ENCODE measurements at places on chromosomes 3 and 15.

DNA sequence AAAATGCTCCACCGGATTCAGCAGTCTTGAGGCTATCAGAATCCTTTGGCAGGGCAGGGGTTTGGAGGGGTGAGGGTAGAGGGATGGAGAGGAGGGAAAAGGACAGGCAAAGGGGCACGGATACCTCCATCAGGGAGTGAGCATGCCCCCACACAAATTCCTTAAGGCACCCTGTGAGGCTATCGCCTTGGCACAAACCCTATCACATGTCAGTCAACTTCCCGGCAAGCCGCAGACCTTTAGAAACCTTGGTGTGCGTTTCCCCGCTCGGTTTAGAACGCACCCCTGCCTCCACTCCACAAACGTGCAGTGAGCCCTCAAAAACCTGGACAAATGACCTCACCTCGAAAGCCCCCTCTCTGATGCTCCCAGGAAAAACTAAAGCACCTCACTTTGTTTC lies 422 bp upstream of the SETMAR start:
- DNase-seq: no peak

DNA sequence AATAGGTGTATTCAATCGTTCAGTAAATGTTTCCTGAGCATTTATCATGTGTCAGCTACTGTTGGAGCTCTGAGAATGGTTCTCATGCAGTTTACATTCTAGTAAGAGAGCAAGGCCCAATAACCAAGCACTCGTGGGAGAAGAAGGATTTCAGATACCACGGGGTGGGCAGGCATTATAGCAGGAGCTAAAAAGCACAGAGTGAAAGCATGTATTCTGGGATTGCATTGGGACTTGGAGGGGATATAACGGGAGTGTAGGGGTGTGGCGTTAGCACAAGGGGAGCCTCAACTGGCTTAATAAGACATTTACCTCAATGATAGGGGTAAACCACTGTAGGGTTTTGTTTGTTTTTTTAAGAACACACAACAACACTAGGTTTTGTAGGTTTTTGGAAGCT lies 1.6 kb upstream of the SIAH2 start:
- no peak for DNase-seq

DNA sequence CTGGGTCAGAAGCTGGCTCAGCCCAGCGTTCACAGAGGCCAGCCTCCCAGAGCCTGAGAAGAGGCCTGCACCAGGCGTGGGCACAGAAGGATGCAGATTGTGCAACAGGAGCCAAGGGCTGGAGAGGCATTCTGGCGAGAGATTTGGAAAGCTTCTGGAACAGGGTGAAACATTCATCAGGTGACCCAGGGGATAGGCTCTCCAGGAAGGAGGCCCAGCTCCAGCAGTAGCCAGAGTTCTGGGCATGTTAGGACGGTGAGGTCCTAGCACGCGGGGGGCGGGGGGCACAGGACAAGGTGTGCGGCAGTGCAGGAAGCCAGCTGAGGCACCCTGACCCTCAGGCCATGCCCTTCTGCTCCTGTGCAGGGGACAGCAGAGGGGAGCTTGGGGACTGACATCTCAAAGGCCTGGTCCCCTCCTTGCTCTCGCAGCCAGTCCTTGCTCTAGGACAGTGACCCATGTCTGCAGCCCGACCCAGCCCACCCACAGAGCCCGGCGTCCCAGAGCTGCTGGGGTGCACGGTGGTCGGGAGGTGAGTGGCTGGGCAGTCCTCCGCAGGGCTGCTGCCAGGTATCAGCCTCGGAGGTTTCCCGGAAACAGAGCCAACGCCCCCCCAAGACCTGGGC lies 111.7 kb upstream of the KLF13 start:
- no peak for DNase-seq

DNA sequence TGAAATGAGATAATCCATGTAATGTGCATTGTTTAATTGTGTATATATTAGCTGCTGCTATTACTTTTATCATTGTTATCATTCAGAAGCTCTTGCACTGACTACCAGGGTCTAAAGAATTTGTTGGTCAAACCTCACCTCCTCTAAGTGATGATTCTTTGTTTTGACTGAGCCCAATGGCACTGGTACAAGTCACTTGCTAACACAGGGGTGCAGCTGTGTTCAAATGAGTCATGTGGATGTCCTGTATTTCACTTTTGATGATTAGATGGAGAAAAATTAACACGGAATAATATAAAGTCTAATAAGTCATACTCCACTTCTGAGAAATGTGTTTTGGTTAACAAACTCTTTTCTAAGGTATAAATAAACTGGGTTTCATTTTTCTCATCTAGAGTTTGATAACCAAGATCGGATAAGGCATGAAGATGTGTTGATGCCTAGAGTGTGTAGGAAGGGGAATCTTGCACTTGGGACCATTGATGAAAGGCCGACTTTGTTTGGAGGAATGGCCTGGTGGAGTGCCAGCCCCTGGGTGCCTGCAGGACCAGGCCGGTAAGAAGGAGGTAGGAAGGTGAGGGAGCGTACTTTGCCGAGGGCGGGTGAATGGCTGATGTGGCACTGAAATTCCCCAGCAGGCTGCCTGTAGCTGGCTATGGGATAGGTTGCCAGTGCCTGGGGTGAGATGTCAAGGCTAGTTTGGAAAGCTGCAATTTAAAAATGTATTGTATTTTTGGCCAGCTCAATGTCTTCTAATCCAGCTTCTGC lies 244.7 kb upstream of the ZPLD1 start:
- DNase-seq: no peak

DNA sequence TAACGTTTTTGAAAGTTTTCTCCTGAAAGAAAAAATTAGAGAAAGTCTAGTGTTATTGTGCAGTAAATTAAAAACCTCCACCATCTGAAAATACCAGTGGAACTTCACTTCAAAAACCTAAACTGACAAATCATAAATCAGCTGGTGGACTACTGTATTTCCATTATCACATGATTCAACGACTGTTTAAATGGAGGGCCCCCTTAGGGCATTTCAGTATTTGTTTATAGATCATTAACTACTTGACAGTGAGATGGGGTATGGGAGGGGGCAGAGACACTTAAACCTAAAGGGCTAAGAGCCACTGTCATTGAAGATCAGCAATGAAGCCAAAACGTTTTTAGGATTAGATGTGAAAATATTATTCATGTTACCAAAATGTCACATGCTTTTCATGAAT lies 8.8 kb upstream of the C15orf61 start:
- no peak for DNase-seq

DNA sequence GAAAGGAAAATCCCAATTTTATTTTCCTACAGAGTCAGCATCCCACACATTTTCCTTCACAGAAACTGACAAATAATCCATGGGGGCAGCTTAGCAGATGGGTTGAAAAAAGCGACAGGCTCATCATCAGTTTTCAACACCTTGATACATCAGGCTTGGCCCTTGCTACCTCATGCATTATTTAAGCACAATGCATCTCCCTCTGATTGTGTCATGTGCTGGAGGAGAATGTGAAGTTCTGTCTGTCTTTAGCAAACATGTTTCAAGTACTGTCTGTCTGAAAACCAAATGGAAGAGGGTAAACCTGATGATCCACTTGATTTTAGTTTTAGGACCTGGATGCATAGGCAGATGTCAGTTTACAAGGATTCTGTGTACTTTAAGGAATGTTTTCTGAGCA lies 128.6 kb upstream of the ADAMTS9 start:
- no peak for DNase-seq

- no peak for DNase-seq
Observed at GRCh38 chr15:25055356-25056068, 100.7 kb downstream of the SNRPN start.

GRCh38 chr3:170826047-170826446 lies 43.9 kb downstream of the RPL22L1 start:
- no peak for DNase-seq

- DNase-seq: no peak
Observed at GRCh38 chr3:98328933-98329332, 24.7 kb upstream of the OR5K4 start.

- peak; percentile 75 for DNase-seq
Observed at GRCh38 chr15:49242820-49243219, 72.8 kb downstream of the GALK2 start.

DNA sequence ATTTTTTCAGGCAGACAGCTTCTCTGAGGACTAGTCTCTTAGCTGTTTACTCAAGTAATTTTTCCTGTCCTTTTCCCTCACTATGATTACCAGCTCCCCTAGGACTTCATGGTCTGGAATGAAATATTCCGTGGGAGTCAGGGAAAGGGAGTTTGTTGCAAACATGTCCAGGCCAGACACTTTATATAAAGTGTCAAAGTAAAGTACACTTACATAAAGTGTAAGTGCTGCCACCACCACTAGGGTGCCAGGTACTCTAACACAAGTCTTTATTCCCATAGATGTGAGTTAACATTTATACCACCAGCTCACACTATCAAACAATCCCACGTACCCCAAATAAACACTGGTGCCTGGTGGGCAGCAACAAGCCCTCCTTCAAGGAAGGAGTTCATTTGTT lies 179.8 kb downstream of the SNRPN start:
- DNase-seq: no peak

- DNase-seq: no peak
Observed at GRCh38 chr15:39845582-39845981, 62.9 kb upstream of the FSIP1 start.

DNA sequence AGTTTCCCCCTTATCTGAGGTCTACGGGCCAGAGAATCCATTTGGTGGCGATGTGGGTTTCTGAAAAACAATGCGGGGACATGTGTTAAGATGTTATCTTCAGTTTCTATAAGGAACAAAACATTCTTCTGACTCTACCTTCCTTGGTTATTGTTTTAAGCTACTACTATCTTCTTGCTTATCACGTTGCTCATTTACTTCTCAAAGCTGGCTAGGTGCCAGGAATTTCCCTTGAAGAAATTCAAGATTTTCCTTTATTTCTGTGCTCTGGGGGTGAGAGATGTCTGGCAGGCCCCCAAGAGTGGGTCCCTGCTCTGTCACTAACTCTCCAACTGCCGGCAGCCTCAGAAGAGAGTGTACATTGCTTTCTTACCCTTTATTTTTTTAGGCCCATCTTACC lies 119.8 kb downstream of the RYR3 start:
- no peak for DNase-seq

DNA sequence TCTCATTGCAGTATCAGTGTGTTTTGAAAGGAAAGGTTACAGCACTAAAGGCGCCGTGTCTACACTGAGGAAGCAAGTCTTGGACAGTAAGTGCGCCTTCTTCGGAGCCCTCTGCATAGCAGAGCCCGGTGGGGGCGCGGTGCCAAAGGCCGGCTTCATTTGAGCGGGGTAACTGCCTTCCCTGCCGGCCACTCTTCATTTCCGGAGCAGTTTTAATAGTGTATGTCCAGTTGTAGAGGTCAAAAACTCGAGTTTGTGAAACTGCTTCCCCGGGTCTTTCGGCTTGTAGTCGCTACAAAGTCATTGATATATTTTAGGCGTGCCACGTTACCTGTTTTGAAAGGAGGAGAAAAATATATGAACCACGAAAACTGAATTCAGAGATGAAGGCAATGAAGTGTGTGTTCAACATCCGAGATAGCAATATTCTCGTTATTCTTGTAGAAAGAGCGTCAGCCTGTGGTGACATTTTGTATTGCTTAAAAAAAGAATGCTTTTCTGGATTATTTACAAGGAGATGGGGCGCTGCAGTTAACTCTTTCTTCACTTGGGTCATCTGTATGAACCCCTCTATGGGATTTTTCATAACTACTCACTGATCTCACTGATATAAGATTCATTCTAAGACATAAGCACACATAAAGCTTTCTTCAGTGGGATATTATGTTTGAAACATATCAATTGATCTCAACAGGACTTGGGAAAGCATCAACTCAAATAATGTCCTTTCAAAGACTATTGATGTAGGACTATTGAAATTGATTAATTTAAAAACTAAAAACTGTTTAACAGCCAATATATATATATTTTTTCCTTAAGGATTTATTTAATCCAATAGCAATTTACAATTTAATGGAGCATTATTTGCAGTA lies 3.0 kb downstream of the ALCAM start:
- DNase-seq: peak; percentile 80

GRCh38 chr3:169255511-169255910 lies 408.0 kb downstream of the MECOM start:
- no peak for DNase-seq

DNA sequence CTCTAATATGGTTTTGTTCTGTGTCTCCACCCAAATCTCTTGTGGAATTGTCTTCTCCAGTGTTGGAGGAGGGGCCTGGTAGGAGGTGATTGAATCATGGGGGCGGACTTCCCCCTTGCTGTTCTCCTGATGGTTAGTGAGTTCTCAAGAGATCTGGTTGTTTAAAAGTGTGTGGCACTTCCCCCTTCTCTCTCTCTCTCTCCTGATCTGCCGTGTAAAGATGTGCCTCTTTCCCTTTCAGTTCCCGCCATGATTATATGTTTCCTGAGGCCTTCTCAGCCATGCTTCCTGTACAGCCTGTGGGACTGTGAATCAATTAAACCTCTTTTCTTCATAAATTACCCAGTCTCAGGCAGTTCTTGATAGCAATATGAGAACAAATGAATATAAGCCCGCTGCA lies 33.1 kb downstream of the RETNLB start:
- no peak for DNase-seq

GRCh38 chr3:30768703-30769550 lies 125.5 kb downstream of the GADL1 start:
- peak; percentile 56 for DNase-seq

- DNase-seq: no peak
Observed at GRCh38 chr3:36164400-36164799, 215.9 kb upstream of the STAC start.

GRCh38 chr3:182220013-182220412 lies 508.3 kb downstream of the SOX2 start:
- no peak for DNase-seq

DNA sequence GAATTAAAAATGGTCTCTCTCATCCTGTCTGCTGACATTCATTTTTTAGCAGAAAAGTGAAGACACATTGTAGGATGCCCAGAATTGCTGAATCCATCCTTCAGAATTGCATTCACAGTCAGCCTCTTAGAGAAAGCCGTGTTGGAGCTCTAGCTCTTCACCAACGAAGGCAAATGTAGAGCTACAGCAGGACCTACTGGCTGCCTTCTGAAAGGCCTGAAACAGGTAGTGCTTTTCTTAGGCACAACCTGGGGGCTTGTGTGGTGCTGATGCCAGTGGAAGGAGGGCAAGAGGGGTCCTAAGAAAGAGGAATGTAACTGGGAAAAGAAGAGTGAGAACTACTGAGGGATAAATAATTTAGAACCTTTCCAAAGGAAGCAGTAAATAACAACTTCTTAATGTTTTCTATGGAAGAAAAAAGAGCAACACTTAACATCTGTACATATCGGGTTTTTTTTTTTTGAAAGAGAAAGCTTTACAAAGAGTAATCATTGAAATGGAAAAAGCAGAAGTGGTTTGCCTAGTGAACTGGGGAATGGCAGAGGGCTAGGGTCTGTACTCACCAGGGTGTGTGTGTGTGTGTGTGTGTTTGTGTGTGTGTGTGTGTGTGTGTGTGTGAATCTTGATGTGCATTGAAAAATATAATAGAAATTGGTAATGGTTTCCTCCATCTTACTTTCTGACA lies 297.8 kb downstream of the SATB1 start:
- no peak for DNase-seq

DNA sequence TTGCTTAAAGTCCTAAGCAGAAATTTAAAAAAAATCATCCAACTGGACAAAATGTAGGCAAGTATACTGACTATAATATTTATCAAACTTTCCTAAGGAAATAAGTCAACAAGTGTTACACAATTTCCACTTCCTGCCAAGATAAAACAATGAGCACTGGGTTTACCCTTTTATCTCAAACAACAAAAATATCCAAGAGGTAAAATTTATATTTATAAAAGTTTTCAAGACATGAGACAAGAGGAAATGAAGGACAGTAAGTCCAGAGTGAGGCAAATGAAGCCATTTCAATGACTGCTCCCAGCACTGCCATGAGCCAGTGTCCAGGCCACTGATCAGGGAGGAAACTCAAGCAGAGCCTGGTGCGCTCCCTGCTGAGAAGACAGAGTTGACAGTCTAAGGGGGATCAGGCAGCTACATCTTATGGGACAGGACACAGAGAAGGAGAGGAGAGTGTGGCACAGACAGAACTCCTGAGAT lies 439.4 kb downstream of the RAP2B start:
- DNase-seq: no peak

All from foreskin melanocyte (primary cell).